Left renal cortex interstitium (tissue), 4 donors: ENCODE measurements at places on chromosomes 3 and 15. TPM values are rescaled to one million over a fixed set of nuclear protein-coding genes. Genes with fewer than 3 reads are reported as not detected.

The RPUSD2 gene
- 10.8 TPM for polyA plus RNA-seq

The ZNF80 gene
- not detected for polyA plus RNA-seq

The GOLGA6D gene
- polyA plus RNA-seq: 0.14 TPM

The HACD2 gene
- 53.3 TPM for polyA plus RNA-seq

The GPR87 gene
- polyA plus RNA-seq: 0.23 TPM

The USP8 gene
- polyA plus RNA-seq: 51.7 TPM

The CTDSPL2 gene
- polyA plus RNA-seq: 58.0 TPM

The KBTBD13 gene
- 0.04 TPM for polyA plus RNA-seq

The SRGAP3 gene
- 13.3 TPM for polyA plus RNA-seq

The CERS3 gene
- polyA plus RNA-seq: 0.09 TPM

The SCN11A gene
- polyA plus RNA-seq: 0.62 TPM

The IL17RD gene
- 52.3 TPM for polyA plus RNA-seq

The CLDND1 gene
- 181 TPM for polyA plus RNA-seq

The LRRC2 gene
- polyA plus RNA-seq: 2.3 TPM

DNA sequence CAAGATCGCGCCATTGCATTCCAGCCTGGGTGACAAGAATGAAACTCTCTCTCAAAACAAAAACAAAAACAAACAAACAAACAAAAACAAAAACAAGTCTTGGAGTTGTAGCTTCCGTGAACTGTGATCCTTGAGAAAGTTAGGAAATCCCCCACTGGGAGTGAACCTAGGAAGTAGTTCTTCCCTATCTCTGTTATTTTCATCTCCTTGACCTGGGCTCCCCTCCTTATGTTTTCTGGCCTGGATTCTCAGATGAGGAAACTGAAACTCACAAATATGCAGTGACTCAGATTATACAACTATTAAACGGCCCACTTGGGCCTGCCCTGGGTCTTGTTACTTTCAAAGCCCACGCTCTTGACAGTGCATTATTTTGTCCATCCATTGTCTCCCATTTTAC is 29.7 kb downstream of the SAXO2 start:
- no peak for DNase-seq

DNA sequence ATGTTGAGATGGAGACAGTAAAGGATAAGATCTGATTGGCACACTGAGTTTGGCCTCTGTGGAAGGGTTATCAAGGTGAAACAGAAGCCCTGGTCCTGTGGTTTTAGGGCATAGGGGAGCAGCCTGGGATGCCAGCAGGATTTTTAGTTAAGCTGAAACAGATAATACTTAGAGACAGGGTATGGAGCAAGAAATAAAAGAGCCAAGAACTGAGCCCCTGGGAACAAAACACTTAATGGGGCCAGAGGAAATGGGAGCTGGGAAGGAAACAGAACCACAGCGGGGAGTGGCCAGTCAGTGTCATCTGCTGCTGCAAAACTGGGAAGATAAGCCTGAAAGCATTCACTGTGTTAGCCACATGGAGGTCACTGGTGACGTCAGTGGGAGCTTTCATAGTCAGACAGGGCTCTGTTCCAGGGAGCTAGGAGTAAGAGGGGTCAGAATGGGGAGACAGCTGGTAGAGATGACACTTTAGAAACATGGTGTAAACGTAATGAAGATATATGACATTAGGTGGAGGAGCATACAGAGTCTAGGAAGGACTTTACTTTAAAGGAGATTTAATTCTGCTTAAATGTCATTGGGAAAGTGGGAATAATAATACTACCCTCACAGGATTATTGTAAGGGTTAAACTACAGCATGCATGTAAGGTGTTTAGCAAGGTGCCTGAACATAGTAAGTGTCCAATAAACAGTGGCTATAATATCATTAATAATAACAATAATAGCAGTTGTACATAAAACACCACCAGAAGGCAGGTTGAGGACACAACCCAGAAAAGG is 172.7 kb upstream of the CTNNB1 start:
- peak; percentile 48 for DNase-seq

DNA sequence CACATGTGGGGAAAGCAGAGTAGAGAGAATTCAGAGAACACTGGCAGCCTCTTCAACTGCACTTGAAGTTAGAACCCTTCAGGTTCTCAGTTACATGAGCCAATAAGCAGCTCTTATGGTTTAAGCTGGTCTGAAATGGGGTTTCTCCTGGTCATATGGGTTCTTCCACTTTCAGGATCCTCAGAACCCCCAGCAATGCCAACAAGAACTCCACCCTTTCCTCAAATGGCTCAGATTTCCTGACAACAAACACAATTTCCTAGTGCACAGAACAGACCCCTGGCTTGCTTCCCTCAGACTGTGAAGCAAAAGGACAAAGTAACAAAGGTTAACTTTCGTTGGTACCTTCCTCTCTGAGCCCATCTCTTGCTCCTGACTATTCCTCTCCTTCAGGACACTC is 23.9 kb upstream of the FRMD4B start:
- no peak for DNase-seq

- peak; percentile 78 for DNase-seq
These were observed 1.4 kb upstream of the RAP2B start for GRCh38 chr3:153160451-153161137.

DNA sequence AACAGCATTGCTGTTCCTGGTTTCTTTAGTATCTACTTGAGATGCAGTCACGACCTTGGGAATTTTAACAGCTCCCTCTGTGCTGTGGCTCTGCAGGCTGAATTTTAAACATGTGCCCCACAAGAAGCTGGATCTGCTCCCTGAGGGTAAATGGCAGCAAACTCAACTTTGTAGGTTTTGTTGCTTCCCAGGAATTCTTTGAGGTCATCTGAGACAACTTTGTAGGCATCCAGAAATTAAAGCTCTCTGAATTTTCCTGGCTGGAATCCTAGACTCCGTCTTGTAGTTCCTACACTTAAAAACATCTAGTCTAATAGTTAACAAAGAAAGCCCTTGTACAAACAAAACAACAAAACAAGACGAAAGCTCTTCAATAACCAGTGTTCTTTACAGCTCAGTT is 366.3 kb downstream of the FEZF2 start:
- DNase-seq: no peak

DNA sequence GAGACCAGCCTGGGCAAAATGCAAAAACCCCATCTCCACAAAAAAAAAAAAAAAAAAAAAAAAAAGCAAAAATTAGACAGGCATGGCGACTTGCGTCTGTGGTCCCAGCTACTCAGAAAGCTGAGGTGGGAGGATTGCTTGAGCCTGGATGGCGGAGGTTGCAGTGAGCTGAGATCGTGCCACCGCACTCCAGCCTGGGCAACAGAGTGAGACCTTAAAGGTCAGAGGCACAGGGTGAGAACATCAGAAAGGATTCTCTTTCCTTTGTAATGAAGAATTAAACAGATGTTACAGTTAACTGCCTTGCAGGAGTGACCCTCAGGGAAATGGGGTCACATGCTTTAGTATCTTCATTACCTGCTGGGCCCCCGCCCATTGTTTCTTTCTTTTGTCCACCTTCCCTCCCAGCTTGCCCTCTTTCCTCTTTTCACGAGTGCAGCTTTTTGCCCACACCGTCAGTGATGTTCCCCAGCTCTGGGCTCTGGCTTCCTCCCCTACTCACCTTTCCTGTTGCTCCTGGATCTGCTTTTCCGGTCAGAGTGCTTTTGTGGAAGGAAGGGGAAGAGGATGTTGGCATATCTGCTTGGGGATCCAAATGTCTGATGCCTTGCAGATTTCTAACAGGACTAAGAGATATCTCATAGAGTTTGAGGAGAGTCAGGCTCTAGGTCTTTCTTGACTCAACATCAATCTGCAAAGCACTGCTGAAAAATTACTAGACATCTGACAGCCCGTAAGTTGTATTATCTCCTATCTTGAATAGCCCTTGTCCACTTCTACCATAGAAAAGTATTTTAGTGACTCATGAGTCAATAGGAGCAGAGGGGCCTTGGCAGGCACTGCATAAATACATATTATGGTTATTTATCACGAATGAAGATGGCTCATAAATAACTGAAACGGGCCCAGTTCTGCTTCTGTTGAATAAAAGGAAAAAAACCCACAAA is 35.6 kb upstream of the NDUFB4 start:
- no peak for DNase-seq

DNA sequence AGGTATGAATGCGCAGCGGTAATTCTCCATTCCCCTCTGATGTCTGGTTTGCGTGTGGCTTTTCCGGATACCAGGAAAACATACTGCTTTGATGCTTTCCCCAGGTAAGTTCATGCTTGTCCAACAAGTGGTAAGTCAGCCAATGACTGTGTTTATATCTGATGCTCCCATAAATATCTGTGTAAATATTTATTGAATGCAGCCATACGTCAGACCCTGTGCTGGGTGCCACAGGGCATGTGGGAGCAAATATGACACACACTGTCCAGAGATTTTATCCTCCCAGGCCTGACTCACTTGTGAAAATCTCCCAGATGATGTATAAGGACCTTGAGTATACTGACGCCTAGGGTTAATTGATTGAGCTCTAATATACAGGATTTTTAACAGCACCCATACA is 29.6 kb upstream of the CEMIP start:
- no peak for DNase-seq

GRCh38 chr3:192397012-192397411 is 330.3 kb downstream of the FGF12 start:
- DNase-seq: no peak

DNA sequence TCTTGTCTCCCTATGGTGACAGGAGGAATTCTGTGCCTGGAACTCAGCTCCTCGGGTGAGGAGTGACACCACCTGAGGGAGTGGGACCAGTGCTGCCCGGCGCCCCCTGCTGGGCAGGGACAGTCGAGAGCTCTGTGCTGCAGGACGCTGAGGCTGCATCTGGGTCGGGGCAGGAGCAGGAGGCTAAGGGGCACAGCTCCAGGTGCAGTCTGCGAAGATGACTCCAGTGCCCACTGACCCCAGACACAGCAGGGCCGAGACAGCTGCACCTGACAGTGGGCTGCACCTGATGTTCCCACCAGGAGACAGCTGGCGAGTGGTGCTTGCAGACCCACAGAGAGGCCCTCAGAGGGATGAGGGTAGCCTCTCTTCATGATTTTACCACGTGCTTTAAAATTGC is 152.9 kb downstream of the ATP10A start:
- DNase-seq: no peak

GRCh38 chr3:158974904-158975303 is 173.1 kb downstream of the MFSD1 start:
- no peak for DNase-seq

DNA sequence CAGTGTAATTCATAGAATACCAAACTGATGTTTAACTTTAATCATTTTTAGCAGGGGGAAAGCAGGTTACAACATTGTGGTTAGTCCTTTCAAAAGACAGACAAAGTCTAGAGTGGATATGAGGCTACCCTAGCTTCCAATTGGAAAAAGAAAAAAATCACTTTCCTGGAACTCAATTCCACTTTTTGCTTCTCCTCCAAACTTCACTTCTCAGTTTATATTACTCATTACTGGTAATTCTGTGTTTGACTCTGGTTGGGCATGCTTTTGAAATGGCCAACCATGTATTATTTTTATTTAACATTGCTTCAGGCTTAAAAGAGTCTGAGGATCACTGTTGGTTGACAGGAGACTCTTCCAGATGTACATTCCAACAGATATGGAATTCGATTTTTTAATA is 84.8 kb downstream of the RAP2B start:
- DNase-seq: no peak

DNA sequence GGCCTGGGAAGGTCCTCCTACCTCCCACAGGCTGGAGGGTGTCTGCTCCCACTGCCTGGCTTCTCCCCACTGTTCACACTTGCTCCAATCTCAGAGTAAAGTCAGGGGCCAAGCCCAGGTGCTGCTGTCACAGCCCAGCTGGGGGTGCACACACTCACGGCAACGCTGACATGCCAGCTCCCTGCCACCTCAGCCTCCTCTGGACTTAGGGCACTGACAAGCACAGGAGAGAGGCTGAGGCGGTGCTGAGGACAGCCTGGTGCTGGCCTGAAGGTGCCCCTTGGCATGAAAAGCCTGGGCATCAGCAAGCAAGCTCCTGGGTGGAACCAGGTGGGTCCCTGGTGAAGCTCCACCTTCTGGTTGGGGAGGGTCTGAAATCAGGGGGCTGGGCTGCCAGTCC is 53.0 kb downstream of the LSAMP start:
- no peak for DNase-seq

GRCh38 chr15:51726302-51727073 is 11.0 kb downstream of the LYSMD2 start:
- DNase-seq: no peak

- no peak for DNase-seq
These were observed 2.9 kb downstream of the USP50 start for GRCh38 chr15:50543556-50543955.

- no peak for DNase-seq
These were observed 30.1 kb downstream of the ZDHHC19 start for GRCh38 chr3:196181127-196181546.

- no peak for DNase-seq
These were observed 346.2 kb upstream of the ZNF717 start for GRCh38 chr3:76131396-76132153.

DNA sequence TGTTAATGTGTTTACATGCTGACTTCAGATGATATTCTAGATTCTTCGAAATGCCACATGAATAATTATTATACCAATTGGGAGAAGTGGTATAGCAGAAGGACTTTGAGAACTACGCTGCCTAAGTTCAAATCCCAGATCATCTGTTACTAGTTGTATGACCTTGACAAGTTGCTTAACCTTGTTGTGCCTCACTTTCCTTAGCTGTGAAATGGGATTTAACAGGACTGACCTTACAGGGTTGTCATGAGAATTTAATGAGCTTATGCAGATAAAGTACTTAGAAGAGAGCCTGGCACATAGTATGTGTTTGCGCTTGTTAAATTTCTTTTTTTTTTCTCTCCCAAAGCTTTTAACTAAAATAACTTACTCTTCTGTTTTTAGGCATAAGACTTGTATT is 24.4 kb downstream of the WDR76 start:
- DNase-seq: no peak

GRCh38 chr15:63025460-63025859 is 17.1 kb upstream of the TPM1 start:
- no peak for DNase-seq

DNA sequence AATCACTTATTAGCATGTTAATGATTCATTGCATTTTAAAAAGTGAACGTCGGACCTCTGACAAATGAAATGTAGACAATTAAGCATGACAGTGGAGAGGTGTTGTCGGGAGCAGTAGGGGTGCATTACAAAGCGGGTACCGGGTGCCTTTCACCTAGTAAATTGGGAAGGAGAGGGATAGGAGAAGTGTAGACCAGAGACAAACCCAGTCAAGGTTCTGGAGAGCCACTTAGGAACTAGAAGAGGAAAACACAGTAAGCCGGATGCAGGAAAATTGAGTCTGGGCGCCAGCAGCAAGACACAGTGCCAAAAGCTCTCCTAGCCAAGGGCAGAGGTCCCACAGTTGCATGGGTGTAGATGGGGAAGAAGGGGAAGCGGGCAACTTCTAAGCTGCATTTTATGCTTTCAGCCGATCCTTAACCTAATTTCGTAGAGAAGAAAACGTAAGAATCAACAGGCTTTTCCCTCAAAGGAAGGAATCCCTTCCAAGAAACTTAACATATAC is 3.1 kb upstream of the CERS3 start:
- no peak for DNase-seq

- DNase-seq: no peak
These were observed 248.6 kb downstream of the RYR3 start for GRCh38 chr15:33559207-33559890.

DNA sequence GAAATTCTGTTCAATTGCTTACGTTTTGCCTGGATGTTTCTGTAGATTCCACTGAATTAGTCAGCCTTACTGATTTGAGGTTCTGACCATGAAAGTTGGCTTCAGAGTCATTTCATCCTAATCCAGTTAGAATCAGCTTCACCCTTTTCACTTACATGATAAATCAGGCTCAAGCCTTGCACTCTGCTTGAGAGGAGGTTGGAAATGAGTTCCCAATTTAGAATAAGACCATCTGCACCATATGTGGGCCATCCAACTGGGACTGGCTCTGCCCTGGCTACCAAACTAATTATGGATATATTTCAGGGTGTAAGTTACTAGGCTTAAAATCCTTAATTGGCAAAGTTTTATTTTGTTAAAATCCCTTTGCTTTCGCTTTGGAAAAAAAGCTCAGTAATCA is 255.7 kb downstream of the CHL1 start:
- no peak for DNase-seq
